ENCODE measurements at places on chromosomes 5 and 9. TPM values are rescaled to one million over a fixed set of nuclear protein-coding genes. Genes with fewer than 3 reads are reported as not detected.

Gene RETREG1
- total RNA-seq: 14.8 TPM

Gene CD180
- 0.33 TPM for total RNA-seq

Gene TOPORS
- total RNA-seq: 23.7 TPM

Gene WDR55
- 21.5 TPM for total RNA-seq

Gene LRRC70
- total RNA-seq: 11.0 TPM

Gene PCDHGA1
- total RNA-seq: 1.3 TPM

Gene TMEFF1
- total RNA-seq: 2.0 TPM

Gene ANKRD20A1
- total RNA-seq: 0.88 TPM

Gene SGCD
- 7.4 TPM for total RNA-seq

Gene DCAF10
- 25.1 TPM for total RNA-seq

Gene IRX2
- total RNA-seq: 7.6 TPM

Gene FCN1
- not detected for total RNA-seq

Gene PCDHGA12
- 9.4 TPM for total RNA-seq

Gene CAMK2A
- not detected for total RNA-seq

Gene C8G
- total RNA-seq: 1.8 TPM

Gene CDH9
- not detected for total RNA-seq

Gene SPINK13
- not detected for total RNA-seq

Gene PRRX2
- 2.9 TPM for total RNA-seq

Gene CCDC152
- total RNA-seq: 1.7 TPM

Gene SLC25A2
- total RNA-seq: 1.6 TPM

Gene DAPK1
- 76.2 TPM for total RNA-seq

Gene MAMDC4
- total RNA-seq: 11.4 TPM

Gene TXNDC8
- not detected for total RNA-seq

Gene LCN12
- 85.0 TPM for total RNA-seq

Gene CCNO
- 11.9 TPM for total RNA-seq

Gene CFAP157
- total RNA-seq: not detected

Gene ZNF483
- 26.2 TPM for total RNA-seq

All from thyroid gland (tissue), 4 donors.